HEK293T (cell line): ENCODE measurements at places on chromosomes 2 and 18.

DNA sequence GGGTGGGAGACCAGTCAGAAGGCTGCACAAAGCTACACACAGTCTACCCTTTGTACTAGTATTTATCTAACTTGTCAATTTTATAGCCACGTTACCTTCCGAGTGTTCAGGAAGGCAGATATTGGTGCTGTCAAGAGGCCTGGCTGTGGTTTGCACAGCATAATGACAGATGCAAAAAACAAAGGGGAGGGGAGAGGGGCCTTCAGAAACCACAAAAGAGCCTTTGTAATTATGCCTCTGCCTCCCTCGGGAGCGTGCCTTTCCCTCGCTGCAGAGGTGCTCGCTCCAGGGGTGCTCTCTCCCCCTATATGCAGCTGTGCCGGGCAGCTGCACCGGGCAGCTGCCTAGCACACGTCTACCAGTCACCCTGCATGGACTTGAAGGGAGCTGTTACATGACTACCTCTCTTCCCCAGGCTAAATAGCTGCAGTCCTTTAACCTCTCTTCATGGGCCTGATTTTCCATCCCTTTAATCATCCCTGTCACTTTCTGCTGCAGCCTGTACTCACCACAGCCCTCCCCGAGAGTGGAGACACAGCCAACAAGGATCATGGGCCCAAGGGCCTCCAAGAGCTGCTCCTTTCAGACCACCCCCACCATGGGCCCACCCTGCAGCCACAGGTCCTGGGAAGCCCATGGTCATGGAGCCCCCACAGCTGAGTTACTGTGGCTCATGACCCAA is 168.4 kb upstream of the PKDCC start:
- no peak for DNase-seq

GRCh38 chr2:59530258-59530657 is 1023.2 kb downstream of the BCL11A start:
- DNase-seq, result no peak

GRCh38 chr2:157903151-157903550 is 27.0 kb upstream of the ACVR1 start:
- DNase-seq, result no peak

DNA sequence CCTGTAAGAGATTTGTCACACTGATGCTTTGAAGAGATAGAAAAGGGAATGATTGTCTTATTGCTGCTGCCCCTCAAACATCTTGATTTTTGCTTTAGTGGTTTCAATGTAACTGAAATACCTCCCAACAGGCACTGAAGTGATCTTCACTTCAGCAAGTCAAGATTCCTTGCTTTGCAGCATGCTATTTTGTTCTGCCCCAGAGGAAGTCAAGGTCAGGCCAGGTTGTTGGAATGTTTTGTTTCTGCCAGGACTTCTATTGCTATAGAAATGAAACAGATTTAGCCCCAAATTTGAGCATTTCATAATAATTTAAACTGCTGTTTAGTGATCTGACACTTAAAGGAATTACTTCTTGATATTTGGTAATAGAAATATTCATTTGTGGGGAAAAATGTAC is 277.6 kb downstream of the ZNF804A start:
- DNase-seq, result no peak

DNA sequence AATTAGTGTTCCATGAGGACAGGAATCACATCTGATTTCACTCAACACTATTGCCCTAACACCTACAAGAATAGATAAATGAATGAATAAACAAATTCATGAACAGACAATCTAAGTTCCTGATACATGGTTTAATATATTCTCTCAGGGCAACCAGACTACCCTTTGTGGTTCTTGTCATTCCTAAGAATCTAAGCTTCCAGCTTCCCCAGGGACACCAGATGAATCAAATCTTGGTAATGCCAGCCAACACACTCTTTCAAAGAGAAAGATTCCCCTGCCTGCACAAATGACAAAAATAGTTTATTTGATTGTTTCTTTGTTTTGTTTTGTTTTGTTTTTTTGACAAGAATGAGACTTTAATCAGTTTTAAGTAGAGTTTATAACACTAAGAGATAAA is 237.5 kb upstream of the CHAC2 start:
- no peak for DNase-seq

DNA sequence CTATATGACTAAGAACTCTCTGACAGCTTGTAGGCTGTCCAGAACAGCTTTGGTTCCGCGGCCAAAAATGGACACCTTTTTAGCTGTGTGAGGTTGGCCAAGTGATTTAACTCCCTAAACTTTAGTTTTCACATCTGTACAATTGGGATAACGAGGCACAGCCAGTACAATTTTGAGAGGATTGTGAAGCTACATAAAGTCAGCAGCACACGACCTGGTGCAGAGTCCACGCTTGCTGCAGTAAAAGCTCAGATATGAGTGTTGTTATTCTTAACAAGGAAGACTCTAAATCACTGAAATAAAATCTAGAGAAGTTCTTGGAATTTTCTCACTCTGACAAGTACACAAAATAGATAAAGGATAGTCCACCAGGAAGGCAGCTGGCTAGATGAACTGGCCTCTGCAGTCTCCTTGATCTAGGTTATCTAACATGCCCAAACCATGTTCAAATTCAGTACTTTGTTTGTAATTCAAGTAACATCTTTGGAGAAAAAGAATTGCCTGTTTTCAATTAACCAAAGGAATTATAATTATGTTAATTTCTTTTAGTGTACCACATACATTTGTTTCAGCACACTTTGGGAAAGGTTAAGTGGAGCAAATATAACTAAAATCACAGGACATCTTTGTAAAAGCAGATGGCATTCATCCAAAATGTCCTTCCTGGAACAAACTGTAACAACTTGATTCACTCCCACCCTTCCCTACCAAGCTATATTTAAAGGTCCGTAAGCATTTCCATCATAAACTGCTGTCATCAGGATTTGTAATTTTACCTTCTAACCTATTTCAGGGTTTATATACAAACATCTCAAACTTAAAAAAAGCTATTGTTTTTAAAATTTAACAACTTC is 201.7 kb upstream of the STK17B start:
- no peak for DNase-seq
